ENCODE measurements at places on chromosomes 16 and 17. TPM values are rescaled to one million over a fixed set of nuclear protein-coding genes. Genes with fewer than 3 reads are reported as not detected.

Gene NT5M
- total RNA-seq: 10.2 TPM

Gene MYH1
- not detected for total RNA-seq

Gene SRSF2
- 422 TPM for total RNA-seq

Gene CTRB2
- total RNA-seq: 10.0 TPM

Gene KRTAP17-1
- total RNA-seq: not detected

Gene SLC47A2
- not detected for total RNA-seq

Gene TMEM238L
- total RNA-seq: not detected

Gene TNK1
- total RNA-seq: 16.8 TPM

Gene RHBDL1
- total RNA-seq: 12.7 TPM

Gene CRYM
- total RNA-seq: 4.9 TPM

Gene AKTIP
- total RNA-seq: 23.5 TPM

Gene FGF11
- 6.1 TPM for total RNA-seq

Gene SMIM36
- 0.37 TPM for total RNA-seq

Gene ESRP2
- 42.5 TPM for total RNA-seq

Gene HAP1
- 3.4 TPM for total RNA-seq

Gene PSMD11
- 143 TPM for total RNA-seq

Gene ADAP2
- 17.2 TPM for total RNA-seq

Gene ATAD5
- total RNA-seq: 9.5 TPM

Gene DHRS7C
- not detected for total RNA-seq

Gene MT1H
- total RNA-seq: not detected

Gene TNFSF13
- 0.71 TPM for total RNA-seq

Gene CHP2
- not detected for total RNA-seq

Gene TPPP3
- total RNA-seq: 1.2 TPM

Gene UMOD
- total RNA-seq: not detected

Gene RNF157
- 0.86 TPM for total RNA-seq

Gene ITGAX
- total RNA-seq: 1.9 TPM

Gene TP53TG3B
- not detected for total RNA-seq

Gene TGFB1I1
- 8.7 TPM for total RNA-seq

Gene PHLPP2
- 9.0 TPM for total RNA-seq

Gene C16orf54
- total RNA-seq: 0.15 TPM

Gene DLX4
- total RNA-seq: 14.0 TPM

Gene PPY
- not detected for total RNA-seq

Gene CCL13
- total RNA-seq: not detected

Gene SETD1A
- total RNA-seq: 26.9 TPM

Gene KRTAP9-9
- not detected for total RNA-seq

Gene FOXJ1
- 0.61 TPM for total RNA-seq

Gene ZNF469
- 5.9 TPM for total RNA-seq

Gene SLC52A1
- not detected for total RNA-seq

Gene RNU2-1
- 5,800 TPM for total RNA-seq

Gene IRX5
- 0.86 TPM for total RNA-seq

Gene KRTAP4-16
- not detected for total RNA-seq

Gene PRSS36
- not detected for total RNA-seq

Gene HCRT
- total RNA-seq: not detected

Gene HASPIN
- total RNA-seq: 19.6 TPM

Gene CD300A
- total RNA-seq: 0.71 TPM

Gene NATD1
- total RNA-seq: 3.1 TPM
